ENCODE measurements at places on chromosomes 2 and 18.

DNA sequence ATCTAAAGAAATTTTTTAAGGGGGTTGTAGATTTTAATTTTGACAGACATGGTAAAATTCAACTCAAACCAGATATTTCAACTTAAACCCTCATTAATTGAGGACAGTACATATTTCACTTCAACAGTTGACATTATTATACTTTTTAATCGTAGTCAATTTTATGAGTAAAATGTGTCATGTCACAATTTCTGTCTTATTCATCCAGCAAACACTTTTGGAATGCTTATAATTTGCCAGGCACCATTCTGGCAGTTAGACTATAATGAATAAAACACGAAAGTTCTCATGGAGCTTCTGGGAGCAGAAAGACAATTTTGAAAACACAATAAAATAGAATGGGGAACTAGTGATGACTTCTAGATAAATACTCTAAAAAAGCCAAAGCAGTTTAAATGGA is 1094.8 kb downstream of the SUCLG1 start:
- DNase-seq = peak; percentile 86

- DNase-seq = peak; percentile 81
These were observed 3.9 kb upstream of the KLHL29 start for GRCh38 chr2:23381084-23381483.

GRCh38 chr2:37324536-37324785 is 172 bp downstream of the PRKD3 start:
- no peak for DNase-seq

GRCh38 chr2:11866358-11867335 is 120.2 kb downstream of the LPIN1 start:
- DNase-seq = no peak
